ENCODE measurements at places on chromosomes 4 and X.

GRCh38 chrX:50536955-50537354 lies 66.3 kb upstream of the DGKK start:
- no peak for DNase-seq

- no peak for DNase-seq
Observed at GRCh38 chrX:69068301-69069085, 96.8 kb downstream of the PJA1 start.

GRCh38 chr4:82988323-82988832 lies 22.2 kb downstream of the LIN54 start:
- no peak for DNase-seq

DNA sequence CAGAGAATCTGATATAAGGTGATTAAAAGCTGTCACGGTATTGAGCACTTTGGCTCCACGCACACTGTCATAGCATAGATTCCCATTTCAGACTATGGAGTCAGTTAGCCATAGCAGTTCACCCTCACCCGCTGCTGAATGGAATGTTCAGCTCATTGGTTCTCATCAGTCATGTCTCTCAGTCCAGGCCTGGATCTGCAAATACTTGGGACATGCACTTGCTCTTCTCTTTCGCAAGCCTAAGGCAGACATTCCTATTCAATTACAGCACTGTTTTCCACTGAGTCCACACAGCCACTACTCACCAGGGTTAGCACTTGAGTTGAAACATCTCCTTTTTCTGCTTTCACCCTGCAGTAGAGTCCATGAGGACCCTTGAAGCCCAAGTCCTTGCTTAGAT lies 30.6 kb upstream of the SCML1 start:
- DNase-seq, result no peak

GRCh38 chrX:71609095-71609750 lies 9.1 kb downstream of the CXCR3 start:
- DNase-seq, result no peak

DNA sequence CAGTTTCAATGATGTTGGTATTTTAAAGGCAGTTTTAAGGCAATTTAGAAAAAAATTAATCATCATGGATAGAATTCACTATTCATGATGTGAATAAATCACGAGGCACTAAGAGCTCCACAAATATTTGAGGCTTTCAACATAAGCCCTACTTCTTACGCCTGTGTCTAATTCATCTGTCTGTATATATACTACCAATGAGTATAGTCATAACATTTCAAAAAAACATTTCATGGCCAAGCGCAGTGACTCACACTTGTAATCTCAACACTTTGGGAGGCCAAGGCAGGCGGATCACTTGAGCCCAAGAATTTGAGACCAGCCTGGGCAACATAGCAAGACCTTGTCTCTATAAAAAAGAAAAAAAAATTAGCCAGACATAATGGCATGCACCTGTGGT lies 56.5 kb downstream of the FBXL5 start:
- DNase-seq, result no peak

GRCh38 chr4:128459547-128459946 lies 171.9 kb upstream of the PGRMC2 start:
- no peak for DNase-seq

Measured in LNCaP clone FGC (cell line).